Frontal cortex (tissue), 4 donors: ENCODE measurements at places on chromosomes 5 and 9.

- DNase-seq = no peak
Measured at GRCh38 chr9:69380301-69380700, 55.3 kb downstream of the ENTREP1 start.

GRCh38 chr5:77863181-77863580, 87.0 kb upstream of the TBCA start:
- DNase-seq = no peak

DNA sequence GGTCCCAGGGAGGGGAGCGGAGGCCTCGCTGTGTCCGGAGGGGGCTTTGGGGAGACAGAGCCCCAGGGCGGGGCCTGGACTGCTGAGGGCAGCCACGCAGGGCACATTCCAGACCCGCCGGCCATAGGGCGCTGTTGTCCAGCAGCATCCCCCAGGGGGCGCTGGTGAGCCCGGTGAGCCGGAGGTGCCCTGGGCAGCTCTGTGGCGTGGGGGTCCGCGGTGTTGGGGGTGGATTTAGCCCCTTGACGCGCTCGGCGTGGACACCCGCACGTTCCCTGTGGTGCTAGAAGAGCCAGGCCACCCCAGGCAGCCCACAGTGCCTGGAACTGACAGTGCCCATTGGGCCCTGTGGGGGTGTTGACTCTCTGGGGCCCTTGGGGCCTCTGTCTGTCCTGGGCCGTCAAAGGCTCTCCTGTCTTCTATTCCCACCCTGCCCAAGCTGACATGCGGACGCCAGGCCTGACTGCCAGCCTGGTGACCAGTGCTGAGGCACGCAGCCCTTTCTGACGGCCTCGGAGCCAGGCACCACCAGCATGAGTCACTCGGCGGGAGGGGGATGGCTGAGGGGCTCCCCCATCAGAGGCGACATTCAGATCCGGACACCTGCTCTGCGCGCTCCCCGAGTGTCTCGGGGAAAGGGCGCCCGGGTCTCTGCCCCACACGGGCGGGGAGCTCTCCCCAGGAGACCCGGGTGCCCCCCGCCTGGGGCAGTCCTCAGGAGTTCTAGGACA, 23.9 kb downstream of the TPPP start:
- DNase-seq = peak; percentile 63

GRCh38 chr5:73118391-73118973, 1.9 kb upstream of the TMEM171 start:
- DNase-seq = no peak

- DNase-seq = no peak
Measured at GRCh38 chr5:72204946-72205345, 97.7 kb downstream of the MAP1B start.

DNA sequence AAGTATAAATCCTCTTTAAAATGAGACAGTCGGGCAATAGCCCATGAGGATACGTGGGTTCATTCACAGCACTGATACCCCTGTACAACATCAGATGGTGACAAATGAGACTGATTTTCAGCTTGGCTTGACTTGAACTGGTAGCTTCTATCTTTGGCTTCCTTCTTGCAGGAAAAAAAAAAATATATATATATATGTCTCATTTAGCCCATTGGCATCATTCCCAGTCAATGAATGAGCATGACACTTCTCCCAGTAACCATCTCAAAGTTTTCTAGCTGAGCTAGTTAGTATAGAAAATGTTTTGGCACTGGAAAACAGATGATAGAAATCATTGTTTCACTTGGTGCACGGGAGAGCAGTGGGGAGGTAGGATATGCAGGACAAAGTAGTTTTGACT, 222.5 kb upstream of the TAS2R1 start:
- no peak for DNase-seq

DNA sequence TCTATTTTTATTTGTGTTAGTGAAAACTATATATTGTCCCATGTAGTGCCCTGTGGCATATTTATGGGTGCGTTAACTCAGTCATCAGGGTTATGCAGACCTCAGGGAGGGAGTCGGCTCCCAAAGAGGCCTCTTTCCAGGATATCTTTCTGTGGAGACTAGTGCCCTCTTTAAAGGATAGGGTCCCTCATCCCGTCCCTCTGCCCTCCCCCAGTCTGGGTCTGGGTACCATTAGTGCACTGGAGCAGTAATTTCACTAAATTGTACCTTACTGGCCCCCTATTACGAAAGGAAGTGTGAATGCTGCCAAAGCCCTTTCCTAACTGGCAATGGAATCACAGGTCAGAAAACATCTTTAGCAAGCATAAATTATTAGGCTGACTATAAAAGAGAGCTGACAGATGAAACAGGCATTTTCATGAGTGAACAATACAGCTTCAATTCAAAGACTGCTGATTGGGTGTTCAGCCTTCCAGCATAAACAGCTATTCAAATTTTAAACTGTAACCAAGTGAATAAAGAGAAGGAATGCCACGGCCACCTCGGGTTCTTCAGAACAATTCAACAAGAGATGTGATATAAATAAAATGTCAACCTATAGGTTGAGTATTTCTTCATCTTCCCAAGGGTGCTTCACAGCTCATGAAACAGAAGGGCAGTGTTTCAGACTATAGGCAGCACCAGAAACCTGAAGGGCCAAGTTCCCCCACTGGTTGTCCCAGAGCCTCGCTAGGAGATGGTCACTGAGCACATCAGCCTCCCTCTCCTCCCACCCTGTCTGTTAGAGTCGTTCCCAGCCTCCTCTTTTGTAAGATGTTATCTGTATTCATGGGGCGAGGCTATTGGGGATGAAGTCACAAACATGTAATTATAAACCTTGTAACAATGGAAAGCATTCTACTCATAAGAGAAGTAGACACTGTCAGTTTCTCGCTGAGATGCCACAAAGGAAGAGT, 318.7 kb downstream of the TMEM161B start:
- peak; percentile 7 for DNase-seq

DNA sequence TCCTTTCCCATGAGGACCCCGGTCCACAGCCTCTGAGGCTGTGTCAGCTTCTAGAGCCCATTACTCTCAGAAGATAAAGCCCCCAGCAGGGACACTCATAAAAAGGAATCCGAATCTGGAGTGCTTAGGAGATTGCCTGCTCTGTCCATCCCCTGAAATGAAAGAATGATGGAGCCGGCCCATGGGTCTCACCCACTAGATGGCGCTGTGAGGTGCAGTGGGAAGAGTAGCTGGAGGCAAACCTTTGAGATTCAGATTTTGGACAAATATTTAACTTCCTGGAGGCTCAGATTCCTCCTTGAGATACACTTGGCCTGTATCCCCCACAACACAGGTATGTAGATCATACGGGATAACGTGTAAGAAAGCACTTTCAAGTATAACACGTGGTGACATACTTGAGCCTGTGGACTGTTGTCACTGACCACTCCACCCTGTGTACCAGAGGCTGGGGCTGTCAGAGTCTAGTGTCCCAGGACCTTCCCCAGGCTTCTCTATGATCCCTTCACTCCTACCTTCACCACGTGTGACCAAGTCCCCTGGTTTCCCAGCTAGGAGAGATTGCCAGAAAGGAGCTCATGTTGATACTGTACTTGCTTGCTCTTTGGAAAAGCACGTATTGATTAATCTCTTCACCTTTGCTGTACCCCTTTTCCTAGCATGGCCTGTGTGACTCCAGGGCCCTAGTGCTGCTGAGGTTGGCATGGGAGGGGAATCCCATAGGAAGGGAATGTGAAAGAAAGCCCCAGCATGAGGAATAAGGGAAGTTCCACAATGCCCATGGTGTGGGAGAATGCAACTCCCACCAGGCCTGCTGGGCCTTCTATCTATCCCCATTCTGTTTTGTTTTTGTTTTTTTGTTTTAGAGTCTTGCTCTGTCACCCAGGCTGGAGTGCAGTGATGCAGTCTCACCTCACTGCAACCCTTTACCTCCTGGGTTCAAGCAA, 32.1 kb downstream of the TRMO start:
- no peak for DNase-seq

DNA sequence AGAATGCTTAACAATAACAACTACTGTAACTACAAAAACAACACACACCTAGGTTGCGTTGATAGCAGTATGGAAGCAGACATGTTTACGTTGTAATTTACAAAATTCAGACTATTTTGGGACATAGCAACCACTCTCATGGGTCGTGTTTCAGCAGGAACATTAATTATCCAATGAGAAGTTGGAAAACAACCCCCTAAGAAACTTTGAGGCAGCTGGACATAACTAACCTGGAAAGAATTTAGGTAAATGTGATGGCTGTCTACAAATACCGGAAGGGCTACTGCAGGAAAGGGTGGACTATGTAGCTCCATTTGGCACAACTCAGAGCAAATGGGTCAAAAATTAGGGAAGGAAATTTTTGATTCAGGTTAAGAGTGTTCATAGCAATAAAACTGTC, 409.3 kb downstream of the ADGRV1 start:
- no peak for DNase-seq

DNA sequence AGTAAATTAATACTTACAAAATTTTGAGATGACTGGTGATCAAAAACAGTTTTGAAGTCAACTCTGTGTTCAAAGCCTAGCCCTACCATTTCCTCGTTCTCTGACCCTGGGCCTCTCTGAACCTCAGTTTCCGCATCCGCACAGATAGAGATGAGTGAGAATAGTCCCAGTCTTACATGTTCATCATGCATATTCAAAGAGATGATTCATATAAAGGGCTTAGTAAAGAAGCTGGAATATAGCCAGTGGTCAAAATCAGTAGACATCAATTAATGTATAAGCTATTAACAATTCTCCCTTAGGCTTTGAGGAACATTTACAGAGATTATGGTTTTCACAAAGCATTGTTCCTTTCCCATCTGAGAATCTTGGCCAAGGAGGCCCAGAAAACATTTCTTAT, 250.6 kb downstream of the SPOCK1 start:
- DNase-seq = no peak

GRCh38 chr9:97966493-97966892, 16.6 kb upstream of the ANP32B start:
- DNase-seq = no peak

DNA sequence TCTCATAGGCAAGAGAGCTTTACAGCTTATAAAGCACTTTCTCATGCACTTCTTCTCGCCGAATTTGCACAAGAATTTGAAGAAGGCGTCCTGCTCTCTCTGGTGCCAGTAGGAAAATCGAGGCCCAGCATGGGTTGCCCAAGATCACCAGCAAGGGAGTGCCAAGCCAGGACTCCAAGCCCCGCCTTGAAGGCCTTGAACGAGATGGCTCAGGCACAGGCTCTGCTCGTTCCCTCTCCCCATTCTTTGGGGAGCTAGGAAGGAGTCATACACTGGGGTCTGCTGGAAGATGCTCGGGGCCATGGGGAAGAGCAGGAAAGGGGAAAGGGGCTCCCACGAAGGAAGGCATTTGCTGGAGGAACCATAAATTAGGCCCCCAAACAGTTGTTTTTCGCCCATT, 46.7 kb downstream of the PAX5 start:
- DNase-seq = no peak

- no peak for DNase-seq
Measured at GRCh38 chr5:143509758-143510221, 106.3 kb upstream of the NR3C1 start.

DNA sequence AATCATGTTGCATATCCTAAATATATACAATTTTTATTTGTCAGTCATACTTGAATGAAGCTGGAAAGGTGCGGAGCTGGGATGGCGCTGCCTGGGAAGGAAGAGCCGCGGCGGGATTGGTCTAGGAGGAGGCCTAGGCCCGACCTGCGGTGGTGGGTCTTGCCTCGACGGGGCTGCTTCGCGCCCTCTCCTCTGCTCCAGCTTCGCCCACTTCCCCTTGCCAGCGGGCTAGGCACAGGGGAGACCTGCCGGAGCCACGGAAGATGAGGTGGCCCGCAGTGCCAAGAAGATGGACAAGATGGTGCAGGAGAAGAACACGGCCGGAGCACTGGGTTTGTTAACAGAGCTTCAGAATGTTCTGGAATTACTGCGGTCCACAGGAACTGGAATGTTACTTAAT, 28.5 kb upstream of the CTSV start:
- no peak for DNase-seq

DNA sequence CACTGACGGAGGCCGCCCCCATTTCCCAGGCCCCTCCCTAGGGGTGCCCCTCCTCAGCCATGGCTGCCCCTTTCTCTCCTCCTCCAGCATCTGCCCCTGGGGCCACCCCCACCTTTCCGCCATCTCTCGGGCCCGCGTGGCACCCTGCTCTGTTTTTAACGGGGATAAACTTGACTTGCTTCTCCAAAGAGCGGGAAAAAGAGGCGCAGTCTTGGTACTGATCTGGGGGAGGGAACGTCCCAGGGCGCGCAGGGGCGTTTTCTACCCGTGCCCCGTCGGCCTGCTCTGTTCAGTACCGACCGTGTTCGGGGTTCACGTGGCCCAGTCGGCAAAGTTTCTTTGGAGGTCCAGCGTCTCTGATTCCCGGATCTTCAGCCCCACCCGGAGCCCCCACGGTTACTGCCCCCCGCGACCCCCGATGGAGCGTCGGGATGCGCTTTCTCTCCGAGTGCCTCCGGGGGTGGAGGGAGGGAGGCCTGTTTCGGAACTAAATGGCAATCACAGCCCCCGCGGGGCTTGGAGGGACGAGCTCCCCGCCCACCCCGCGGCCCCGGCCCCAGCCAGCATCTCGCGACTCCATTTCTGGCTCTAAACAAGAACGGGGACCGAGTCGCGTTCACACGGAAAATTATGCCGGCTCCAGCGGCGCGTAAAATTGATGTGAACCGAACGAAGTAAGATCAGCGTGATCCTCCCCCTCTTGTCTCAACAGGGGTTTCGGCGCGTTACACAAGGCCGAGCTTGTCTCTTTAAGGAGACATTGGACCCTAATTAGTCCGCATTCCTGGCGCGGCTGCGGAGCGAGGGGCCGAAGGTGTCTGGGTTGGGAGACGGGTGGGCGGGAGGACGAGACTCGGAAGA, 1.1 kb upstream of the TLE4 start:
- DNase-seq = no peak

DNA sequence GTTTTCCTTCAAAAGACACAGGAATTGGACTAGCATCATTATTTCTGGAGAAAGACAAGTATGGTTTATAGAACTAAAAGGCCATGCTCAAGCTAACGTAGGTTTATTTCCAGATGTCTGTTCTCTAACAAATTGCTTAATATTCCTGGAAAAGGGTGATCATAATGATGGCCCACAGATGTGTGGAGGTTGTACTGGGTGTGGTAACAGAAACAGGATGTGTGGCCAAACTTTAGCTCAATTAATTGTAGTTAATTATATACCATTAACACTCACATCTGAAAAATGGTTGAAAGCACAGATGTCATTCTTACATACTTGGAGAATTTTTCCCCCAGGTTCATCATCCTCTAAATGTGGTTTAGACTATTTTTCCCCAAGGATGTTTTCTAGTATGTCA, 292.7 kb upstream of the RASA1 start:
- no peak for DNase-seq

- DNase-seq = no peak
Measured at GRCh38 chr5:173781432-173781815, 106.7 kb upstream of the CPEB4 start.

DNA sequence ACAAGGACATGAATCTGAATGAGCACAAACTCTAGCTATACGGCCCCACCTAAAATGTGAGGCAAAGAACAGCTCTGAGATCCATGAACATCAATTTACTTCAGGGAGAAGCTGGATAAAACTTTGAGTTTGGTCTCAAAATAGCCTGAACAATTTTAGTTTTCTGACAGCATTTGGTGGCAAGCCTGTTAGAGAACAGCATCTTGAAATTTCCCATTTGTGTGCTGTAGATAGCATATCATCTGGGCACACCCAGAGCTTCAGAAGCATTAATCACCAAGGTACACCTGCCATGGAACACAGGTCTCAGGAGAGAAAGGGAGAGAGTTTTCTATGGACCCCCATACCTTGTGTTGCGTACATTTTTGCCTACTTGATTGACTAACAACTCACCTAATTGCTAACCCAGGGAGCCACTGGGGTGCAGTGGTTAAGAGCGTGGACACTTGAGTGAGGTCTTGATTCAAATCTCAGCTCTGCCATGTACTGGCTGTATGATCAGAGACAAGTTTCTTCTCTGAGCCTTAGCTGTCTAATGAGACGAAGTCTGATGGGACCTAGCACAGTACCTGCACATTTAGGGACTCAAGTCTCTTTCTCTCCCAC, 264.9 kb downstream of the PIK3R1 start:
- no peak for DNase-seq
